MCF 10A (cell line): ENCODE measurements at places on chromosomes 6 and 20.

- DNase-seq: no peak
Observed at GRCh38 chr6:169846286-169847056, 95.0 kb downstream of the ERMARD start.

GRCh38 chr20:53623454-53624211, 30.0 kb upstream of the ZNF217 start:
- DNase-seq: peak; percentile 80

DNA sequence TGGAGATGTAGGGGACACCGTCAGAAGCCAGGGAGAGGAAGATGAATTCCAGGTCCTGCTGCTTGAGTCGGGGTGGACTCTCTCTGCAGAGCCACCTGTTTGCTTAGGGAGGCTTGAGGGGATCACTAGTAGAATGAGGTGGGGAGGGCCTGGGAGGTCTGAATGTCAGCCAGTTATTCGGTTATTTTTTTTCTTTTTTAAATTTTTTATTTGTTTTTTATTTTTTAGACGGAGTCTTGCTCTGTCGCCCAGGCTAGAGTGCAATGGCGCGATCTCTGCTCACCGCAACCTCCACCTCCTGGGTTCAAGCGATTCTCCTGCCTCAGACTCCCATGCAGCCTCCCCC, 8.4 kb downstream of the TEAD3 start:
- DNase-seq: no peak

DNA sequence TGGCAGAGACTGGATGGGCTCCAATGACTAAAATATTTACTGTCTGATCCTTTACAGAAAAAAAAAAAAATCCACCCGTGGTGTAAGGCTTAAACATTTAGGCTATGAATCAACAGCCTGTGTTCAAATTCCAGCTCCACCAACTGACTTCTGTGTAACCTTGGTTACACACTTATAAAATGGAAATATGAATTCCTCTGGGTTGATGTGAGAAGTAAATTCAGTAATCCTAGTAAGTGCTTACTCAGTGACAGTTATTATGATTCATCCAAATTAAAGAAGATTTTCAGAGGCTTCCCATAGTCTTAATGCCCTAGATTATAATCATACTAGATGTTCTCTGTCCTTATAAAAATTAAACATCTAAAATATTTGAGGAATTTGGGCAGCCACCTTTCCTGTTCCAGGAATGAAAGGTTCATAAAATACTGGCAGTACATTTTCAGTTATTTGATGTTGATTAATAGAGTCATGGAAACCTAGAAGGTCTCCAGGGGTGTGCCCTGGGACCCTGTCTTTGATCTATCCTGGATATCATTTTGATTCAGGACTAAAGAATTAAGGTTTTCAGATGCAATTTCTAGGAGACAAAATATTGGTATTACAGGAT, 180.3 kb upstream of the ZNF217 start:
- DNase-seq: peak; percentile 79

GRCh38 chr6:124963831-124964763, 1.9 kb downstream of the RNF217 start:
- DNase-seq: peak; percentile 91

DNA sequence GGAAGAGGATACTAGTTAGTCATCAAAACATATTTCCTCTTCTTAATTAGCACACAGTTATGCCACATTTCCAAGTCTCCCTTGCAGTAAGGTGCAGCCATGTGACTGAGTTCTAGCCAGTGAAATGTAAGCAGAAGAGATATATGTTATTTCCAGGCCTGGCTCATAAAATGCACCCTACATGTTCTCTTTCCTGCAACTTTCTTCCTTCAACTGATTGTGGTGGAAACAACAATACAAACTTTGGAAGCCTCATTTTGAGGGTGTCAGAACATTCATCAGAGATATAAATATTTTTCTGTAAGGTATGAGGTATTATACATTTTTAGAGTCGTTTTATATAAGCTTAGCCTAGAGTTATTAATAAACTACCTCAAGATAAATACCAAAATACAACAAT, 110.9 kb upstream of the PDE7B start:
- DNase-seq: no peak

DNA sequence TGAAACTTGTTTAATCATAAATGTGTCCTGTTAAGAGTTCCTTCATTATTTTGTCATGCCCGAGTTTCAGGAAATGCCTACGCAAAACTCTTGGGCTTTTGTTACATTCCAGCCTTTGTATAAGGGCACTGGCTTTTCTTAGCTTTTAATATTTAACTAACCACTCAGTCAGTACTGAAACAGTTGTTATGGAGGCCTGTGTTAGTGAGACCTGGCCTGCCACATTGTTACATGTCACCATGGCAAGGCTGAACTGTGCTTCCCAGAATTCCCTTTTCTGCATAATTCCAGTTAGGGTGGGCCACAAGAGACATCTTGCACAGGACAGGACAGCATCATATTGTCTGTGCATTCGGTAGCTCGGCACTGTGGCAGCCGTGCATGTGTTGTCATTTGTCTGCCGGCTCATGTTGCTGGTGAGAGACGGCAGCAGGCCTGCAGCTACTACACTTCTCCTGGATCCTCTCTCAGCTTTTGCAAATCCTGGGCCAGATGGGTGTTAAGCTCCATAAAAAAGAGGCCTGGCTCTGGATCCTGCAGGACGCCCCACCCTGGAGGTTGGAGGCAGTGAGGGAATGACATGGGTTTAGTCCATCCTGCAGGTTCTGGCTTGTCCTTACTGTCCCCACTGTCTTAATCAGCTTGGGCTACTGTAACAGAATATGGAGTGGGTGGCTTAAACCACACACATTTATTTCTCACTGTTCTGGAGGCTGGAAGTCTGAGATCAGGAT, 128.8 kb upstream of the DTNBP1 start:
- no peak for DNase-seq

GRCh38 chr6:110933912-110934311, 24.6 kb upstream of the GTF3C6 start:
- no peak for DNase-seq

GRCh38 chr6:147676495-147677199, 168.2 kb downstream of the SAMD5 start:
- DNase-seq: no peak

GRCh38 chr6:148915810-148916209, 169.0 kb downstream of the UST start:
- no peak for DNase-seq

DNA sequence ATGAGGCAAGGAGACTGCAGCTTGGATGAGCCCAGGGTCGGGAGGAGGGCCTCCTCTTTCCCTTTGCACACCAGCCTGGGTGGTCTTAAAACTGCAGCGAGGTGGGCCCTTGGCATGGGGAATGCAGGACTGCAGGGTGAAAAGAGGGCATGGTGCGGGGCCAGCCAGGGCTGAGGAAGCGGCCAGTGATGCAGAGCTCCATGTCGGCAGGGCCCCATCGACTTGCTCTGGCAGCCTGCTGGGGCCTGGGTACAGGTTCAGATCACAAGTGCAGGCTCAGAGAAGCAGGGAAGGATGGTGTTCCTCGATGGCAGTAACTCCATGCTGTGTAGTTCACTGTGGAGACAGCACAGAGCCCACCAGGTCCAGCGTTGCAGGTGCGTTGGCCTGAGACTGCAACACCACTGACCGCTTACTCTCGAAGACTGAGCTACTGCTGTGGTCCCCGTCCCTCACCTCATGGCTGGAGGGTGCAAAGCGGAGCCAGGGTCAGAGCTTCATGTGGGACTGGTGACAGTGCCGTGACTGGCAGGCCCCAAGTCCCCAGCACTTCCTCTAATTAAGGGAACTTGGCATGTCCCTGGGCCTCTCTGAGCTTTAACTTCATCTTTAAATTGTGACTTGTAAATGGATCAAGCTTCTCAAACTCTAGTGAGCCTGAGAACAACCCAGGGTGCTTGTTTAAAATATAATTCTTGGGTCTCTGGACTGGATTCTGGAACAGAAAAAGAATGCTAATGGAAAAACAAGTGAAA, 223.2 kb downstream of the SYNDIG1 start:
- DNase-seq: no peak

- DNase-seq: no peak
Observed at GRCh38 chr6:168270274-168271172, 49.1 kb downstream of the DACT2 start.

DNA sequence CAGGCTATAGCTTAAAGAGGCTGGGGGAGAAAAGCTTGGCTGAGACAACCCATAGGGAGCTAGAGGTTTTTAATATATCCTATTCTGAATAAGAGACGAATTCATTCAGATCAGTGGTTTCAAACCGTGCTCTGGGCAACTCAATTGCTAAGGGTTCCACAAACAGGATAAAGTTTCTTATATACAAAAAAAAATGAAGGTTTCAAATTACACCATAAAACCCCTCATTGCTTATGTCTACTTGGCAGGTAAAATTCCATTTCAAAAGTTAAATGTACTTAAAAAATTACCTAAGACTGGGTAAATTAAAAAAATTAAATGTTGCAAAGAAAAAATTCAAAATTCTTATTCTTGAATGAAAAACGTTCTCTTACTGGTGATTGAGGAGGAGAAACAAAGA, 2.7 kb downstream of the HLA-DPB1 start:
- no peak for DNase-seq

- DNase-seq: no peak
Observed at GRCh38 chr6:82260997-82261732, 13.6 kb upstream of the IBTK start.

DNA sequence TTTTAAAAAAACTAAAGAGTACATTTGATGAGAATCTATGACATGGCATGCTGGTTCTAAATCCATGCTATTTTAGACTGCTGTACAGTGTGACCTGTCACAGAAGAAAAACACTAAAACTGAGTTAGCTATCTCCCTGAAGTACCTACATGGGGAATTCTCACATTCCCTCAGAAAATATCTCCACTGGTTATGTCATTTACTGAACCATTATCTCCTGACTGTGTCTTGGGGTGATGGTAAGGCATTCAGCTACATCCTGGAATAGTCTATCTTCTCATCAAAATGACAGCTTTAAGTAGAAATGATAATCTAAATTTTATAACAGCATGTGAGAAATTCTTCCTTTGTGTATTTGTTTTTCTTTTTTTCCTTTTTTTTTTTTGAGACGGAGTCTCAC, 172.1 kb upstream of the HTR1E start:
- no peak for DNase-seq

DNA sequence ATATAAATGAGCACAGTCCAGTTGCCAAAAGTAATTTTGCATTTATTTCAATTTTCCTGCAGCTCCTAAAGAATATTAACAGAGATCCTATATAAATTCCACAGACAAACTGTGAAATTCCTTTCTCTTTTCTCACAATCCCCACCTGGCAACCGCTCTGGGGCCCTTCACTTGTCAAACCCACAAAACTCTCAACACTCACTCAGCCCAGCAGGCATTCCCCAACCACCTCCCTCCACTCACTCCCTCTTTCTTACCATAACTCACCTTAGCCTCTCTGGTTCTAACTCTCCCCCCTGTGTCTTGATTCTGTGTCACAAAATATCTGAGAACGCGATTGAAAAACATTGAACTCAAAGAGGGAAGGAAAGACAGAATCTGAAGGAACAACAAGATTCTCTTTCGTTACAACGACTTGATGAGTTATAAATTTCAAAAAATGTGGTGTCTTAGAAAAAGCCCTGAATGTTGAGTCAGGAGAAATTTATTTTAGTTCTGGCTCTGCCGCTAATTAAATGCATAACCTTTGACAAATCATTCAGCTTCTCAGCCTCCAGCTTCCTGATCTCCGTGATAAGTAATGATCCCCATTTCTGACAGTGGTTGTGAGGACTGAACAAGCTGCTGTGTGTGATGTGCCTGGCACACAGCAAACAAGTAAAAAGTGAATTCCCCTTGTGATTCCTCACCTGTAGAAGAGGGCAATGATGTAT, 87.9 kb downstream of the UNC5CL start:
- DNase-seq: no peak

DNA sequence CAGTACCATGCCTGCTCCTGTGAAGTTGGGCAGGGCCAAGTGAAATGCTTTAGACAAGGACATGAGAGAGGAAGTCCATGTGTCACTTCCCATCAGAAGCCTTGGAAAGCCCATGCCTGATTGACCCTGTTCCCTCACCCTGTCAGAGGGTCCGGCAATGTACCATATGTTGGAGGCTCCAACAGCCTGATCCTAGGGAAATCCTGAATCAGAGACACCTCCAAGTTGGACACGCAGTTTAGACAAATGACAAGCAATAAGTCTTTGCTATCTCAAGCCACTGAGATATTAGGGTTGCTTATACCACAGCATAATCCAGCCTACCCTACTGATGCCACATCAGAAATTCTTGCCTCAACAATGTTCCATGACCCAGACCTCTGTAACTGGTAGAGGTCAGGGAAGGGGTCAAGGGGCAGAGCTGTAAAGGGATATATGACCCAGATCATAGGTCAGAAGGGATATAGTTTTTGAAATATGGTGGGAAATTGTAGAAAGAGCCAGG, 174.8 kb downstream of the HACE1 start:
- no peak for DNase-seq

DNA sequence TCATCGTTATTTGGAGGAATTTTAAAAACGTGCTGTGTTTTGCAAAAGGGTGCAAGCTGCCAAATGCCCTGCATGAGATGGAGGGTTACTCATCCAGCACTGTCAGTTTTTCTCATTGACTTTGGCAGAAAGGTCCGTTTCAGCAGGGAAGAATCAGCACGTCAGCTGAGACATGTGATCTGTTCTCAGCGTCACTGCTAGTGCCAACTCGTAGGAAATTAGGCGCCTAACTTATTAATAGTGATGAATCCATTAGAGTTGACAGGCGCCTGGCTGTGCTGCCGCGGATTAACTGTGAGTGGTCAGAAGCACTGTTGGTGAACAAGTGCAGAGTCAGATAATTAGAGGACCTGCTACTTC, 175.5 kb upstream of the FOXQ1 start:
- peak; percentile 82 for DNase-seq
